Gastroesophageal sphincter (tissue), 4 donors: ENCODE measurements at places on chromosomes 7 and 10.

DNA sequence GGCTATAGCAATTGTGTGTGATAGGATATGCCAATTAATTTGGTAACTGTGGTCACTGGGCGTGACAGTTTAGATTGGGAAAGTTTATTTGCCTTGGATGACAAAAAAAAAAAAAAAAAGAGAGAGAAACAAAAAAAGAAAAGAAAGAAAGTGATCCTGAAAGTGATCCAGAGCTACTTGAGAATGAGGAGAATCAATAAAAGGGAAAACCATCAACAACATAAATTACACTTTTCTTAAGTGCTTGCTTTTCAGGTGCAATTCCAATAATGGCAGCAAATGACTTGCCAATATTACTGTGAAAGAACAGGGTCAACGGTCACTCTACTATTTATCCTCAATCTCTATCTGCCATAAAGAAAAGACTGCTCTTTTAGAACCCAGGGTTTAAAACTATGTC lies 191.8 kb upstream of the SEMA3C start:
- no peak for ATAC-seq

DNA sequence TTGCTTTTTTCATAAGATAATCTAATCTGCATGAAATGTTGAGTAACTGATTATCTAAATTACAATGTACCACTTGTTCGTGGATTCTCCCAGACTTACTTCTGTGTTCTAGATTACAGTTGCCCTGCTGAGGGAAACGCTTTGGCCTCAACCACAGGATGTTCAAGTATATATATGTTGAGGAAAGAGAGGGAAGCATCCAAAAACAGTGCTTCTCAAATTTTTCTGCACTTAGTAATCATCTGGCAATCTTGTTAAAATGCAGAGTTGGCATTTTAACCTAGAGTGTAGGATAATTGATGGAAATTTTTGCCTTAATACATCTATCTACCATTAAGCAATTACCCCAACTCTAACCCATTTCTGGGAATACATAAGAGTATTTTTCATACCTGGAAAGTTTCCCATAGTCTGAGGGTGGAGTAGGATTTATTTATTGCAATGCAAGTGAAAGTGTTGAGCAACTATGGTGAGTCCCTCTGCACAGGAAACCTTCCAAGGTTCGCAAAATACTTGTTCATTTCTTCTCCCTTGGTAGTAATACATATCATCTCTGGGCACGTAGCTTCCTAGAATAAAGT lies 59.6 kb upstream of the C1GALT1 start:
- peak; percentile 70 for ATAC-seq

- no peak for ATAC-seq
These were observed 37.5 kb downstream of the HK1 start for GRCh38 chr10:69315610-69316312.

- no peak for ATAC-seq
These were observed 10.0 kb downstream of the FOXK1 start for GRCh38 chr7:4692055-4692454.

DNA sequence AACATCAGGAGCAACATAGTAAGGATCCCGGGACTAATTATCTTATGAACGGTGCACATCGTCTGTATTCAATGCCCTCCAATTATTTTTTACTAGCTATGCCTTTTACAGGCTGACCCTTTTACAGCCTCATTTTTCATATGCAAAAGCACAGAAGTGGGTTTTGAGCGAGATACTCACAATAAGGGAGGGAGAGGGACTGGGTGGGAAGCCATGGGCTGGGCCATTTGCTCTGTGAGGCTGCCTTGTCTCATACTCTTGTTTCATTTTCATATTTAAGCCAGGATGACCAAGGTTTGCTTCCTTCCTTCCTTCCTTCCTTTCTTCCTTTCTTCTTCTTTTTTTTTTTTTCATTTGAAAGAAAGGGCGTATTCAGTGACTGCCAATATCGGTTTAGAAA lies 259.3 kb downstream of the TRIL start:
- no peak for ATAC-seq

DNA sequence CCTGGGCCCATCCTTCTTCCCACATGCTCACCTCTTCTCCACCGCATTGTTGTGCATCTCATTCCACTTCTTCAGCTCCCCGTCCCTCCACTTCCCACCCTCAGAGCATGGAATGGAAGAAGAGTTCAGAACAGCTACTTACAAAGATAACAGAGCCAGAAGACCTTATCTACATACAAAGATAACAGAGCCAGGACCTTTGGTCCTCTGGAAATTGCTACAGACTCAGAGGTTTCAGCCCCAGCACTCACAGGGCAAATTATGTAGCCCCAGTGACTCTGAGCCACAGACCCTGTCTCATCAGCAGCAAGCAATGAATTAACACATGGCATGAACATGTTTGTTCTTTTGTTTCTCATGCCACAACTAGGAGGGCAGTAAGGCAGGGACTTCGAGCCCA lies 28.7 kb upstream of the SLC29A3 start:
- ATAC-seq = no peak

DNA sequence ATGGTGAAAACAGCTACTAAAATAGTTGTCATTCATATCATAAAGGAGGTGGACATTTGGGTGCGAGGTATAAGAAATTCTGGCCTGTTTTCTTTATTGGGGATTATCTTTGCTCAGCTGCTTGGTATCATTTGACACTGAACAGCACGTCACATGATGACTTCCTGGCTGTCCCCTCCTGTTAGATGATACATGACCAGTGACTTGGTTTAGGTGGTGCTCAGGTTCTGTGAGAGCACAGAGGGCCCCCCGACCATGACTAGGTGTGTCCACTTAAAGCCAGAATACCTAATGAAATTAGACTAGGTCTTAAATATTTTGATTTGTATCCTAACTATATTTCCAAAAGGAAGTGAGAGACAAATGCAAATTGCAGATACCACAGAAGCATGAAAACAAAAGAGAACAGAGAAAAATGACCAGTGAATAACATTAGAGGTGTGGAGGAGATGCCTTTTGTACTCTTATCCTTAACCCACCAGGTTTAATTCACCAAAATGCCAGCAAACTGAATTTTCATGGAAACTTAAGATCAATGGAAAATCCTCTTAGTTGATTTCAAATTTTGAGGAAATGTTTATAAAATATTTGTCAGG lies 50.6 kb upstream of the GJD4 start:
- no peak for ATAC-seq

- ATAC-seq = no peak
These were observed 7.9 kb upstream of the EMX2 start for GRCh38 chr10:117534321-117535297.

DNA sequence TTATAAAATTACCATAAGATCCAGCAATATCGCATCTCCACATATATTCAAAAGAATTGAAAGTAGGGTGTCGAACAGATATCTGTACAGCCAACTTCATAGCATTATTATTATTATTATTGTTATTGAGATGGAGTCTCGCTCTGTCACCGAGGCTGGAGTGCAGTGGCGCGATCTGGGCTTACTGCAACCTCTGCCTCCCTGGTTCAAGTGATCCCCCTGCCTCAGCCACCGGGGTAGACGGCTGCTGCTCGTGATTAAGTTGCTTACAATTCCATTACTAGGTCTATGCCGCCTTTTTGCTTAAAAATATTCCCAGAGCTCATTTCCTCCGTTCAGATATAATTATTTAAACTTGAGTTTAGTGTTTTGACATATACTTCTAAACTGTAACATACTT lies 19.8 kb upstream of the USP6NL start:
- no peak for ATAC-seq

- ATAC-seq = peak; percentile 25
These were observed 214.1 kb downstream of the USP6NL start for GRCh38 chr10:11397077-11397965.

DNA sequence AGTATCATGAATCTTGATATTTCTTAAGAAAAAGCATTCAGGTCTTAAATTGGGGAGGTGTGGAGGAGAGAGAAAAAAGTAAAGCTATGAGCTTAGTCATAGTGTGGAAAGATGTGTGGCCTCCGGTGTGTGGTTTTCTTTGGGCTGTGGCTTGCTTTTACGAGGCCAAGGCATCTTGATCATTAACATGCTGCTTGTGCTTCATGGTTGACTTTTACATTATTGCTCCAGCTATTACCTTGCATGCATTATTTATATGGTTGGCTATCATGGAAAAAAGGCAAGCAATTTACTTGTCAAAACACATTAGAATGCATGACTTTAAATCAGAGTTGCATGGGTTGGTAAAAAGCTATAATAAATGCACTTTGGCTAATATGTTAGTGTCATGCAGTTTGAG lies 300.7 kb upstream of the ADARB2 start:
- no peak for ATAC-seq

DNA sequence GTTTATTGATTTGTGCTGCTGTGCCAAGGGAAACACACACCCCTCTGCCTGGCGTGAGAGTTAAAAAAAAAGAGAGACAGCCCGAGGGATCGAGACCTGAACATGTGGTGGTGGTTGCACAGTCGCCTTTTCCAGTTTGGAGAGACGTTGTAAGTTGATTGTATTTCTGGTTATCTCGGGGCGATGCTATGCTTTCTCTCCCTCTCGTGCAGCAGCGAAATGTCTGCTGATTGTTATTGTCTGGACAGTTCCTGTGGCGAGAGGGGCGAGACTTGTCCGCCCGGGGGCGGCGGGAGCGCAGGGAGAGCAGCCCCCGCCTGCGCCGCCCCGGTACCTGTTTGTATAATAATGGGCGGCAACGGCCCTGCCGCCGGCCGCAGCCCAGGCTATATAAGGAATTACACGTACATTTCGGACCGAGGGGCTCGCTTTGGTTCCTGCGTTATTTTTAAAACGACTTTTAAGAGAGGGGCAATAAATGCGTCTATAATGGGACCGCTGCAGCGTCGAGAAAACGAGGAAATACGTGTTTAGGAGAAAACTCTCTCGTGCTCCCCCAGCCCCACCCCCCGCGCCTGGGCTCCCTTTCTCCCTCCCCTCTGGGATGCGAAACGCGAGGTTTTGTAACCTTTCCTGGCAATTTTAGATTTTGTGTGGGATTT lies 1.7 kb downstream of the ZEB1 start:
- no peak for ATAC-seq

- ATAC-seq = peak; percentile 37
These were observed 33.9 kb downstream of the MALSU1 start for GRCh38 chr7:23332910-23333612.

GRCh38 chr10:118072840-118073239 lies 26.1 kb upstream of the RAB11FIP2 start:
- ATAC-seq = no peak

DNA sequence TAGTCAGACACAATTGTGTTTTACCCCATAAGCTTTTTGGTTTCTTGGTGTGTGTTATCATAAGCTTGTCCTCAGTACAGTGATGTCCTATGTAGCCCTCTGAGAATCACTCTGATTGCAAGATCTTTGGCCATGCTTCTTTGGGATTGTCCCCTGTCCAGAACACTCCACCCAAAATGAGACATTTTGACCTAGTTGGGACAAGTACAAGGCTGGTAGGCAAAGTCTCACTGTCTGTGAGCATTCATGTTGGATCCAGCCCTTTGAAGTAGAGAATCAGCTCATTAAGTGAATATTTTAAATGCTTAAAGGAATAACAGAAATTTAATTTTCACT lies 28.9 kb upstream of the PCGF5 start:
- ATAC-seq = peak; percentile 65

DNA sequence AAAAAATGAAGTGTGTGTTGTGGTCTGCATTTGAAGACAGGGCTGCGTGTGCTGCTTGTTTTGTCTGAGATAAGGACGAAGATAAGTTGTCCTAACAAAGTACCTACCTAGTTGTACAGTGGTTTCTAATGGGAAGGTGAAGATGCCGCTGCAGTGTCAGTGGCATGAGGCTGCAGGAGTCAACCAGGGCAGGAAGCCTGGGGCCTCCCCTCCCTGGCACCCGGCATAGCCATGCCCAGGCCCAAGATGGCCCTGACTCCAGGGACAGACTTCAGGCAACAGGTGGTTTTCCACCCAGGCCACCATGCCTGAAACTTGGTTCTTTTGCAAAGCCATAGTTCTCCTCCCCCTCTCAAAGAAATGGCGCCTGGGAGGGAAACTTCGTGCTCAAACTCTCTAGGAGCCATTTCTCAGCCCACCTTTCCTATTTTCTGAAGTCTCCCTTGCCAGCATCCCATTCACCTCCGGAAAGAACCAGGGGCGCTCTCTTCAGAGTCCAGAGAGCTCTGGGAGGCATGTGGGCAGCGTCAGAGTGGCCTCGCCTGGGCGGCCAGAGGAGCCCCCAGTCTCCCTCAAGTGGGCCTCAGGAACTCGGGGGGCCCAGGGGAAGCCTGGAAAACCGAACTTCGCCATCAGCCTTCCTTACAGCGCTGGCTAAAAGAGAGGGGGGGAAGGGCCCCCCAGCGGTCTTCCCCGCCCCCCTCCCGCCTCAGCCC lies 2.1 kb upstream of the KAT6B start:
- ATAC-seq = no peak

GRCh38 chr7:71414490-71414889 lies 282.5 kb downstream of the GALNT17 start:
- no peak for ATAC-seq

DNA sequence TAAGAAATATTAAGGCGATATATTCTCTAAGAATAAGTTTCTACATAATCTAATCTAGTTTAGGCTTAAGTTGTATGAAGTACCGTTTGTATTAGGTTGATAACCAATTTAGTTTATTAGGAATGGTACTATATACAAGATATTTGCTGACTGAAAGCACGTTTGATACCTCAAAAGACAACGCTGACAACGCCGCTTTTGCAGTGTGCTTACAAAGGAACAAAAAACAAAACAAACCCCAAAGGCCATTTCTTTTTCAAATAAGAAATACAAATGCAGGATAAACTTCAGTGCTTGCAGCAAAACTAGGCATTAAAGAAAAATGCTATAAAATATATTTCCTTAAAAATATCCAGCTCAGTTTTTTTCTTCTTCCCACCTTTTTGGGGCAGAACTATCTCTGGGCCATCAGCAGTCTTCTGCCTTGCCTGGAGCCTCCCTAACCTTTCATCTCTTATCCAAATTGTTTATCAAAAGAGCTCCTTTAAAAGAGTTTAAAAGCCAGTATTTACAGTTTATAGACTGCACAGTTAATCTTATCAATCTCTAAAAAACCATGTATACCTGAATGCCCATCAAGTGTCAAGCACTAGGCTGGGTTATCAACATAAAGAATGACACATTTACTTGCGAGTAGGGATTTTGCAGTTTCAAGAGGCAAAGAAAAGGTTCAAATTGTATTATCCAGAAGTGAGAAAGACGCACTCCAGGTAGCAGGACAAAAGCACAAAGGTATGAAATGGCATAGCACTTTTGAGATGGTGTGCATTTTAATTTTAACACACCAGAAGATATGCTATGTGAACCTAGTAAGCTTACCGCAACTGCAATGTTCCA lies 4.1 kb upstream of the KMT2E start:
- no peak for ATAC-seq

- ATAC-seq = no peak
These were observed 134.0 kb downstream of the CD36 start for GRCh38 chr7:80772347-80772993.

DNA sequence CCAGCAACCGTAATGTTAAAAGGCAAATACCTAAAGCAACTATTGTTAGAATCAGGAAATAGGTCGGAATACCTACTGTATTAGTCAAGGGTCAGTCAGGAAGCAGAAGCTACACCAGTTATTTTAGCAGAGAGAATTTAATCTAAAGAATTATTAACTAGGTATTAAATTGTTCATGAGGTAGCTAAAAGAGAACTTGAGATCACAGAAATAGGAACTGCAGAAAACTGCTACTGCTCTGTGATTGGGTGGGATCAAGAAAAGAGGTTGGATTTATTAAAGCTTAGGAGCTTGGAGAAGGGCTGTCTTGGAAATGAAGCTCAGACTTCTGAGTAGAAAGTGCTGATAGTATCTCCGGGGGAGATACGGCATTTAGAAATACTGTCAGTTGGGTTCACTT lies 20.0 kb upstream of the ZNF438 start:
- no peak for ATAC-seq

GRCh38 chr10:99659868-99660366 lies 608 bp downstream of the ENTPD7 start:
- ATAC-seq = no peak

GRCh38 chr7:1310936-1311335 lies 78.3 kb downstream of the UNCX start:
- no peak for ATAC-seq
